GM23248 (cell line): ENCODE measurements at places on chromosomes 5 and 9. TPM values are rescaled to one million over a fixed set of nuclear protein-coding genes. Genes with fewer than 3 reads are reported as not detected.

Gene PCDHB16
- 4.2 and 5.1 TPM in 2 replicates for total RNA-seq

Gene AK1
- 51.8 and 52.9 TPM in 2 replicates for total RNA-seq

DNA sequence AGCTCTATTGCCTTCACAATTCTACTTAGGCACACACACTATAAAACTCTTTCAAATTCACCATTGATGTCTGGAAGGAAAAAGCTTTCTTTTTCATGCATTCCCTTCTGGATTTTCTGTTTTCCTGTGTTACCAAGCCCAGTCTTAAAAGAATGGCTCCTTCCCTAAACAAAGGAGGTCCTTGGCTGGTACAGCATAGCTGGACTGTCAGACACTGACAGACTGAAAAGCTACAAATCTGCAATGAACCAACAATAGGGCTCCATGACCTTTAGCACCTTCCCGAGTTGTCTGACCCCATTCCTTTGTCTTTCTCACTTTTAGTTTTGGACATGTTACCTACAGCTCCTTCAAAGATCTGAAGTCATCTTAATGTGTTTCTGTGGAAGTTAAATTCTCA, 382.5 kb downstream of the TMEM161B start:
- no peak for DNase-seq

GRCh38 chr9:126587187-126588185, 26.2 kb upstream of the LMX1B start:
- peak; percentile 36 for DNase-seq

DNA sequence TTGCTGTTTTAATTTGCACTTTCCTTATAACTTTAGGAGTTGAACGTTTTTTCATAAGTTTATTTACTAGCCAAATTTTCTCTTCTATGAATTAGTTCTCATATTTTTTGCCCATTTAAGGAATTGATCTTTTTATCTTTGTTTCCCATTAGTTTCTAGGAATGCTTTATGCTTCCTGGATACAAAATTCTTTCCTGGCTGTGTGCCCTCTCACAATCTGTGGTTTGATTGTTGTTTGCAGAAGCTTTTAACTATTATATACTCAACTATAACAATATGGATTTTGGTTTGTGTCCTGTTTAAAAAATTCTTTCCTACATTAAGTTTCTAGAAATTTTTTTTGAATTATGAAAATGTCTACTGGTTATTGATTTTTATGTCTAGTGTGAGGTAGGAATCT, 206.3 kb downstream of the CSNK1G3 start:
- no peak for DNase-seq

GRCh38 chr5:132209131-132209530, 18.5 kb downstream of the P4HA2 start:
- DNase-seq, result no peak

DNA sequence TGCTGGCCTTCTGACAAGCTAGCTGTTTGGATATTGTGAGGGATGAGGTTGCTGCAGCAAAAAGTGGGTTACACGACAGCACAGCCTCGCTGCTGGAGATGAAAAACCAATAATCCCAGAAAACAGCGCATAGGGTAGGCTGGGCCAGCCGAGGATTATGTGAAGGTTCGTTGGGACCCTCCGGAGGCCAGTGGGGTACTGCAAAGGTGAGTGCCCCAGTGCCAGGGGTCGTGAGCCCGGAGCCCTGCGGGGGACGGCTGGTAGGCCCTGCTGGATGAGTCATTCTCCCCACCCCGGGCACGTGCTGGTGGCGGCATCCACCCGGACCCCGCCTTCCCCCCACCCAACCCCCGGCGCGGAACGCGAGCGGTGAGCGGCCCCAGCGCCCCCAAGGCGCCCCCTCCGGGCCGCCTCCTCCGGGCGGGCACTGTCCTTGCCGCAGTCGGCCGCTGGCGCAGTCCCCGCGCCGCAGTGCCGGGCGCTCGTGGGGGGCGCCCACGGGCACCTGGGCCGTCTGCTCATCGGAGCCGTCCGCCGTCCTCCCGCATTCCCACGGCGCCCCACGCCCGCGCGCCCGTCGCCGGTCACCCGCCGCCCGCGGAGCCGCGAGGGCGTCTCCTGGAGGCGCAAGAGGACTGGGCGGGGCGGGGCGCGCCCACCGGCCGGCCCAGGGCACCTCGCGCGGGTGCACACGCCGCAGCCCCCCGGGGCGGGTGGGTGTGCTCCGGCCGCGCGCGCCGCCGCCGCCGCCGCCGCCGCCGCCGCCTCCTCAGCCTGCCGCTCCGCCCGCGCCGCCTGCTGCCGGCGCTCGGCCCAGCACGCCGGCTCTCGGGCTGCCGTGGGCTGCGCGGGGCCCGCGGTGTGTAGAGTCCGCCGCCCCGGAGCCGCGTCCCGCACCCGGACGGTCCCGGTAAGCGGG, at the start of gene PHF24:
TSS of gene PHF24 (plus strand) at position 794 of the 919 bp plus-strand sequence. CDS start 13,014 bp downstream, outside the sequence.
- peak; percentile 62 for DNase-seq

- no peak for DNase-seq
Measured at GRCh38 chr5:173778784-173779304, 109.3 kb upstream of the CPEB4 start.
